ENCODE measurements at places on chromosomes 16 and 17.

DNA sequence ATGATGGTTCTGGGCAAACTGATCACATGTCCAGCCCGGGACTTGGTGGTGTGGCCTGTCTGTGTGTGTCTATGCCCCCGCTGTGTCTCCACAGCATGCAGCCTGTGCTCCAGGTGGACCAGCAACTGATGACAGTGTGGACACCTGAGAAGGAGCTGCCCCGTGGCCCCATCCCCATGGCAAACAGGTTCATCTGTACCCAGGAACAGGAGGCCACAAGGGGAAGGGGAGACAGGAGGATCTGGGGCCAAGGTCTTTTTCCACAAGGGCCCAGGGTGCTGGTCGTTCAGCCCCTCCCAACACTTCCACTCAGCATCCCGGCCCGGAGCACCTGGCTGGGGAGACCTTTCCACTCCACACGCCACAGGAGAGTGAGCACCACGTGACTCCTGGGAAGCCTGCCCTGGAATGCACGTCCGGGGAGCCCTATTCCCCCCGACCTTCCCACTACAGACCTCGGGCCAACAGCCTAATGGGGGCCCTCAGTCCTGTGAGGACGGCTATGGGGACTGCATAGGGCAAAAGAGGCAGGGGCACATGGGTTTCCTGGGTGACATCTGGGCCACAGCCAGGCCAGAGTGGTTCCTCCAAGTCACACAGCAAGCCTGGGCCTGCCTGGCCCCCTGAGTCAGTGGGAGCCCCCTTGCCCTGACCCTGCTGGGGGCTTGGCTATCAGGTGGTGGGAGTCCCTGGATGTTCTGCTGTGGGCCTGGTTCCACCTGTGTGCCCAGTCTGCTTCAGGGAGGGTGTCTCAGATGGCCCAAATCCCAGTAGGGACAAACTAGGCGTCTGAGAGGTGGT is 20.8 kb upstream of the NXPH3 start:
- DNase-seq, result no peak

- DNase-seq, result no peak
These were observed 68.0 kb downstream of the AMFR start for GRCh38 chr16:56357241-56357764.

GRCh38 chr17:77385750-77386501 is 245.2 kb downstream of the SEC14L1 start:
- no peak for DNase-seq

DNA sequence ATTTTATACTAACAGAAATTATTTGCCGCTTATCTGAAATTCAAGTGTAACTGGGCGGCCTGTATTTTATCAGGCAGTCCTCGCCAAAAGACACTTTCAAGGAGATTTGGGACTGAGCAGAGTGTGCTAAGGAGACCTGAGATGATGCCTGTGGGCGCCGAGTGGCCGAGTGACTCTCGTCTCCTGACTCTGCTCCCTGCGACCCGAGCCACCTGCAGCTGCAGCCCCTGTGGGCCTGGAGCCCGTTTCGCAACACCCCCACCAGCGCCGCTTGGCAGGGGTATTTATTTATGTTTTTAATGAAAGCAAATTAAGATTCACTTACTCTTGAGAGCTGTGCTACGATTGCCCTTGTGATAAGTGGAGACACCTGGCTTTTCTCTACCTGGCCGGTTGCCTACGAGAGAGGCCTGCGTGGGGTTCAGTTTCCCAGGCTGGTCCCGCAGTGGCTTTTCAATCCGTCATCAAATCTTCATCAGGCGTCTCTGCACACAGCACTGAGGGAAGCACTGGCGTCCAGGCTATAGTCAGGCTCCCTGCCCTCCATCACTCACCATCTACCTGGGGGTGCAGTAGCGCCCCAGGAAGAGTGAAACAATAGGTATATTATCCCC is 124.0 kb downstream of the SEC14L1 start:
- no peak for DNase-seq

DNA sequence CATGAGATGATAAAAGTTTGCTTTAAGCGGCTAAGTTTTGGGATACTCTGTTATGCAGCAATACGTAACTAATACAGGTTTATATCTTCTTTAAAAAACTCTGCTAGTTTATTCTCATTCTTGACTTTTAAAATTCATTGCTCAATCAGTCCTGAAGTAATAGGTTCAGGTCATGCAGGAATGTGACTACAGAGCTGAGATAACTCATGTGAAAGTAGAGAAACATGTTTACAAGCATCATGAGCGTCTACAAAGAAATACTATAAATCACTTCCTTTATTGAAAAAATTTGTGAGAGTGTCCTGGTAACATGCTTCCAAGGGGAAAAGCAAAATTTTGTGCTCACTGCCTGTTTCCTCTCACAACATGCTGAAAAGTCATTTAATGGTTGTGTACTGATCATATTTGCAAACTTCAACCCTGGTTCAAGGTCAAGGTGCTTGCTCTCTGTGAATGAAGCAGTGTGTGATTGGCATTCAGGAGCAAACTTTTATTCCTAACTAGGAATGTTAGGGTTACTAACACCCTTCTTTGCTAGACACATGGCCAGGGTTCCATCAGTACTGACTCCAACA is 12.5 kb upstream of the TMIGD1 start:
- no peak for DNase-seq

DNA sequence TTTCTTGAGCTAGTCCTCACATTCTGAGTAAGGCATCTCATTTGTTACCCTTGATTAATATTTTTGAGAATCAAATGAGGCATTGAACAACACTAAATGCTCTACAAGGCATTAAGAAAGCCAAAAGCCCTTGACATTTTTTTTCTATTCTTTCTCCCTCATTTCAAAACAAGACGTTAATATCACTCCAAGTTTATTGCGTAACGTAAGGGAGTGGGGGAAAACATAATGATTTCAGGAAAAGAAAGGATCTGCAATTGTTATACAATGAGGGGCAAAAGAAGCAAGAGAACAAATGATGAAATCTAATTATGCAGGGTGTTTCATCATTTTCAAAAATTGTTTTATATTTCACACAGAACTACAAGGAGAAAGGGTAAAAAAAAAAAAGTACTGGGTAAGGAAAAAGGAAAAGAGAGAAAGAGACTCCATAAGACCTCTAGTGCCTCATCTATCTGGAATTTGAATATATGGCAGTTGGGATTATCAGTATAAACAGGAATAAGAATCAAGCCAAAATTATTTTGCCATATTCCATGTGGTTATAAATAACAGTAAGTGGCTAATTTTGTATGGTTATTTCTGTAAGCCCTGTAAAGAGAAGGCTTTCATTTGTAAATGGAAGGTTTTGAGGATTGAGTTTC is 163.0 kb downstream of the ABCA8 start:
- DNase-seq, result no peak

GRCh38 chr16:2427526-2427925 is 1.7 kb upstream of the CCNF start:
- no peak for DNase-seq

- no peak for DNase-seq
These were observed 192.9 kb upstream of the C17orf78 start for GRCh38 chr17:37182786-37183465.

DNA sequence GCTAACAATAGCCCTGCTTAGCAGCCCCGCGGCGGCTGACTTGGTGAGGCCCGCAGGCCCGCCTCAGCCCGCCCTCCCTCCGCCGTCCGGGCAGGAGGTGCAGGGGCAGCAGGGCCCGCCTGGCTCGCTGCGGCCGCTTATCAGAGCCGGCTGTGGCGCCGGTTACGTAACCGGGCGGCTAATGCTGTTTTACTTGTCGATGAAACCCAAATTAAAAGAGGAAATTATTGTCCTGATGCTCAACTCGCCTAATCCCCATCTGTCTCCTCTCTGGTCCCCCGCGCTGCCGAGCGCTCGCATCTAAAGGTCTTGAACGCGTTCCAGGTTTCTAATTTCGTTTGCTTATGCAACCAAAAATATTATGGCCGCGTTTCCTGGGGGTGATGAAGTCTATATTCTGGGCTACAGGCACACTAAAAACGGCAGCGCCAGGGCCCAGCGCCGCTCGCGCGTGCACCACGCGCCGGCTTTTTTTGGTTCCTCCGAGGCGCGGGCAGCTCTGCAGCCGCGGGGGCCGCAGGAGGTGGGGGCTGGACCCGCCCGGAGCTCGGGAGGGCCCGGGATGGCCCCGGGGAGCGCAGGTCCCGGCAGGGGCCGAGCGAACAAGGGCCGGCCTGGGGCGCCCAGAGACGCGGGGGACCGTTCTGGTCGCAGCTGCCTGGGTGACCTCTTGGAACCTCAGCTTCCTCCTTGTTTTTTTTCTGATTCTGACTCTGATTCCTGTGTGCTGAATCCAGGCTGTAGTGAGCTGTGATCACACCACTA is 65.2 kb upstream of the TOB1 start:
- peak; percentile 69 for DNase-seq

GRCh38 chr16:9176547-9177418 is 85.3 kb downstream of the HAPSTR1 start:
- no peak for DNase-seq

- DNase-seq, result no peak
These were observed 25.4 kb downstream of the GJD3 start for GRCh38 chr17:40338941-40339649.

GRCh38 chr17:17504341-17505140 is 8.3 kb upstream of the RASD1 start:
- no peak for DNase-seq

- no peak for DNase-seq
These were observed 36.4 kb upstream of the MED13 start for GRCh38 chr17:62101515-62101914.

DNA sequence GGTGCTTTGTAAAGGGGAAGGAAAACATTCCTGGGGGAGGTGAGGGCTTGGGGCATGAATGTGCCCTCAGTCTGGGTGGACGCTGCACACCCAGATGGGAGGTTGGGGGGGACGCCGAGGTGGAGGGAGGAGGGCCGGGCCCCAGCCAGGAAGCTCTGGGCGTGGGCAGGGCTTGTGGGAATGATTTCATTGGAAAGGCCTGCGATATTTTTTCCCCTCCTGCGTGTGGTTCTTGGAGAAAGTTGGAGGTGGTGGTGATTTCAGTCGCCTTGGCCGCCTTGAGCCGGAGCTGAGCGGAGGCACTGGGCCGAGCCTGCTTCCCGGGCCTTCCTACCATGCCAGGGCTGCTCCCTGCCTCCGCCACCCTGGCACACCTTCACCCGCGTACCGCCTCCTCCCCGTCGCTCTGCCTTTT is 26.4 kb upstream of the CLEC18A start:
- no peak for DNase-seq

GRCh38 chr16:62939687-62940086 is 903.4 kb upstream of the CDH8 start:
- no peak for DNase-seq

GRCh38 chr17:80615376-80615775 is 70.7 kb downstream of the RPTOR start:
- DNase-seq, result no peak

GRCh38 chr16:61579195-61579594 is 457.0 kb downstream of the CDH8 start:
- DNase-seq, result no peak

DNA sequence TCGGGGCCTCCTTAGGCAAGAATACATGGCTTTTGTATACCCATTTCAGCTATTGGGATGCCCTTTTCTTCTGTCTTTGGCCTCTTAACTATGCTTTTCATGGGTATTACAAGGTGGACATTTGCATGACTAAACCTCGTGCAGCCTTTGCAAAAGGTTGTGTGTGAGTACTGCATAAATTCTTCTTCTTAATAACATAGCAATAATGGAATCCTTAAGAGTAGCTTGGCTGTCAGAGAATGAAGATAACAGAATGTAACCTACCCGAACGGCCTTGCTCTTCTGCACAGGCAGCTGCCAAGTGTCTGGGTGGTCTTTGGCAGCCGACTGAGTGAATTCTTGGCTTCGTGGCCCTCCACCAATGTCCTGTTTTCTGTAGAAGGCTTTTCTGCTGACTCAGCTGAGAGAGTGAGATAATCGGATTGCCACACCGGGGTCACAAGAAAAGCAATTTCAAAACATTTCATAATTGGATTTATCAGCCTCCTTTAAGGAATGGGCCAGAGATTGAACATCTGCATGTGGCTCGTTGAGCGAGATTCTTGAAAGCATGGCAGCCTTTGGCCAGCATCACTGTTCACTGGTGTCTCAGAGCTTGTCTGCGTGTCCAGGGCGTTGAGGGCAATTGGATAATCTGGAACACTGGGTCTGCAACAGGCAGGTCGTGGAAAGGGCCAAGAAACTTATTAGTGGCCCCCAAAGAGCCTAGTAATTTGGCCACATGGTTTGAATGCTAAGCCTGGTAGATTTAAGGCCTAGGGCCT is 13.4 kb downstream of the IRF8 start:
- DNase-seq, result no peak

DNA sequence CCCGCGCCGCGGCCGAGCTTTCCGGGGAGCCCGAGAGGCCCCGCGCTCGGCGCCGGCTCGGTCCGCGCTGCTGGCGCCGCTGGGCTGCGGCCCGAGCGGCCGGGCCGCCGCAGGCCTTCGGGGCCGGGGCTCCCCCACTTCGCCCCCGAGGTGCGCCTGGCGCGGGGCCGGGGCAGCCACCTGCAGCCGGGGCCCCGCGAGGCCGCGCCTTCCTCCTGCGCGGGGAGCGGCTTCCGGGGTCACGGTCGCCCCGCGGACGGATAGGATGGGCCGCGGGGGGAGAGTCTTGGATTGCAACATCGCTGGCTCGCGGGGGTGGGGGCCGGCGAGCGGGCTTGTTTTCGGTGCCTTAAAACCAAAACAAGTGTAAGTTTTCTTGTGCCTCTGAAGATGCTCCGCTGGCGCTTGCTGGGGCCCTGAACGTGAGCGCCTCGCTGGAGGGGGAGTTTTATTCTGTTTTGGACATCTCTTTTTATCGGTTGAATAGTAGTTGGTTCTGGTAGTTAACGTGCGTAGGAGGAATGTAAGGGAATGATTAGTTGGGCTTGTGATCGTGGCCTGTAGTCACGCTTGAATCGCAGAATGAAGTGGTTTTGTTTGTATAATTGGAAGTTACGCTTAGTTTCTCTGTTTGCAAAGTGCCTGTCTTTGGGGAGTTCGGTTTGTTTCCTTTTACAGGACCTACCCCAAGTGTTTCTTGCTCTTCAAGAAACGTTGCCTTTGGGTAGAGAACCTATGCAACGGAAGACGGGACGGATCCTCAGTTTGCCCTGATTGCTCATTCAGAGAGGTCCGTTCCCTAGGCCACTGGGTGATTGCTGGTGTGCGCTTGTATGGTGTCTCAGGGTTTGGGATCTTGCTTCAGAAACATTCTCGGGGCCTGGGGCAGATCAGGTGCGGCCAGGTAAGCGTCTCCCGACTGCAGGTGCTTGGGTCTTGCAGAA is 724 bp downstream of the UBE2I start:
- DNase-seq, result no peak

DNA sequence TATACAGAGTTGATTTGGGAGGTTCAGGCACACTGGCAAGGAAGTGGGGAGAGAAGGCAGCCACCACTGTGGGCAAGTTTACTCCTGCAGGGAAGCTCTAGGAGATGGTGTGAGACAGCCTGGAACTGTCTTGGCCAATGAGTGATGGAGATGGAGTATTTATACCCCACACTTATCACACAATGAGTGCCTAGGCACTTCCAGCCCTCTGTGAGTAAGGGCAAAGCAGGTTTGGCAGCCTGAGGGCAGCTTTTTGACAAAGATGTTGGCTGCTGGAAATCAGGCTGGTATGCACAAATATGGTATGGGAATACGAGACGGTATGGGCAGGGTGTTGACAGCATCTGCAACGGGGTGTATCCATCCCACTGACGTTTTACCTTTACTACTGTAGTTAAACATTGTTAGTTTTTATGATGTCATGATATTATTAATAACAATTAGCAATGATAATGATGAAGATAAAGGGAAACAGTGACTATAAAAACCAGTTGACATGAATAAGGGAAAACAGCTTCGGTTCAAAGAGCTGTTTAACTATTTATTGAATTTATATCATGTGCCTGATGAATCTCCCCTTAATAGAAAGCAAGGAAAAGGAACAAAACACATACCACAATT is 149.9 kb downstream of the CDK5R1 start:
- DNase-seq, result no peak

GRCh38 chr17:67376415-67376736 is 705 bp upstream of the PITPNC1 start:
- no peak for DNase-seq

Data from stimulated activated effector memory CD8-positive, alpha-beta T cell treated with anti-CD3 and anti-CD28 coated beads, Interleukin-12 subunit alpha, Interleukin-12 subunit beta, amount 100 ng/mL, for 72 hours (primary cell).